ENCODE measurements at places on chromosomes 3 and 15. TPM values are rescaled to one million over a fixed set of nuclear protein-coding genes. Genes with fewer than 3 reads are reported as not detected.

DNA sequence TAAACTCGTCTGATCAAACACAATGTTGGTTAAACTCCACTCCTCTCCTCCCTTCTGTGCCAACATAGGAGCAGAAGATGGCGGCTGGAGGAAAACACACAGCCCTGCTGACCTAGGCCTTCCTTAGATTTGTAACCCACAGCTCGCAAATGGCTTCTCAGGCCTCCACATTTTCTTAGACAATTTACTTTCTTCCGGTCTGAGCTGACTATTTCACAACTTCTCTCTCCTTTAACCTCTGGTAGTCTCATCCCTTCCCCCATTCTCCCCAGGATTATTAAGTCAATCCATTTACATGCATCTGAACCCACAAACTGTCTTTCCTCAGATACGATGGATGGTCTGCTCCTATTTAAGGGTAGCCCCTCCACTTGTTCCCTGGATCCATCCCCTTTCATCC is 25.7 kb upstream of the ULK4 start:
- DNase-seq = no peak

DNA sequence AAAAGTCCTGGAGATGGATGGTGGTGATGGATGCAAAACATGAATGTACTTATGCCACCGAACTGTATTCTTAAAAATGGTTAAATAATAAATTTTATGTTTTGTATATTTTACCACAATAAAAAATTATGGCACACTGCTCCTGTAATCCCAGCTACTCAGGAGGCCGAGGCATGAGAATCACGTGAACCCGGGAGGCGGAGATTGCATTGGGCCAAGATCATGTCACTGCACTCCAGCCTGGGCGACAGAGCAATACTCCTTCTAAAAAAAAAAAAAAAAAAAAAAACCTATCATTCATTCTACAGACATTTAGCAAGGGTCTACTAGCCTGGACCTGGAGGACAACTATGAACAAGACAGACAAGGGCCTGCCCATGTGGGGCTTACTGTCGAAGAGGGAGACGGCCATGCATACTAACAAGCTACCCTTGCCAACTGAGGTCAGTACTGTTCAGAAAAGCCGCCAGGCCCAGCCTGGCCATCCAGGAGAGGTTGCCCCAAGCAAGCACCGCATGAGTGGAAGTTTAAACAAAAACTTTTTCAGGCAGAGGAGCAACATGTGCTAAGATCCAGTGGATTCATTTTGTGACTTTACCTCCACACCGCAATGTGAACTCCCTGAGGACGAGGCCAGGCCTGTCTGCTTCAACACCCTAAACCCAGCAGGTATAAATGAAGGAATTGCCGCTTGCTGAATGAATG is 2.8 kb upstream of the NEK4 start:
- no peak for DNase-seq

GRCh38 chr3:122123850-122124249 is 59.6 kb upstream of the CASR start:
- no peak for DNase-seq

DNA sequence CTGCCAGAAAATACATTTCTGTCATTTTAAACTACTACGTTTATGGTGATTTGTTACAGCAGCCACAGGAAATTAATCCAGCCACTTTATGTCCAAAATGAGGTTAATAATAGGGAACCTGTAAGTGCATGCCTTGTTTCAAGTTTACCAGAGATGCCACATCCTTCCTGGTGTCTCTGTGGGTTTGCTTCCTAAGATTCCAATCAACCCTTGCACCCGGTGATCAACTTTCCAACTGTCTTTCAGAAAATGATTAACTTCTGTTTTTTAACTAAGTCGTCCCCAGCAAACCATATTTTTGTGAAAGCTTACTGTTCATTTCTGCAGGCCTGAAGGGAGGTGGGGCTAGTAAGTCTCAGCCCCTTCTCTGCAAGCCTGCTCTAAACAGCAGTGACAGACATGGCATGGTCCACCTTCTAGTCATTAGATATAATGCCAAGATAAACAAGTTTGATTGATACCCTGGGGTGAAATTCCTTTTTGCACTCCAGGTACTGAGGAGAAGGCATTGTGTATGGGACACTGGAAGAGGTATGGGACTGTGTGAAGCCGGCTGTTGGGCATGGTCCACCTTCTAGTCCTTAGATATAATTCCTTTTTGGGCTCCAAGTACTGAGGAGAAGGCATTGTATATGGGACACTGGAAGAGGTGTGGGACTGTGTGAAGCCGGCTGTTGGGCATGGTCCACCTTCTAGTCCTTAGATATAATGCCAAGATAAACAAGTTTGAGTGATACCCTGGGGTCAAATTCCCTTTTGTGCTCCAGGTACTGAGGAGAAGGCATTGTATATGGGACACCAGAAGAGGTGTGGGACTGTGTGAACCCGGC is 11.1 kb upstream of the TMC3 start:
- DNase-seq = no peak

- no peak for DNase-seq
Observed at GRCh38 chr3:143429628-143430514, 310.3 kb downstream of the CHST2 start.

GRCh38 chr15:56160966-56161365 is 82.7 kb downstream of the RFX7 start:
- no peak for DNase-seq

DNA sequence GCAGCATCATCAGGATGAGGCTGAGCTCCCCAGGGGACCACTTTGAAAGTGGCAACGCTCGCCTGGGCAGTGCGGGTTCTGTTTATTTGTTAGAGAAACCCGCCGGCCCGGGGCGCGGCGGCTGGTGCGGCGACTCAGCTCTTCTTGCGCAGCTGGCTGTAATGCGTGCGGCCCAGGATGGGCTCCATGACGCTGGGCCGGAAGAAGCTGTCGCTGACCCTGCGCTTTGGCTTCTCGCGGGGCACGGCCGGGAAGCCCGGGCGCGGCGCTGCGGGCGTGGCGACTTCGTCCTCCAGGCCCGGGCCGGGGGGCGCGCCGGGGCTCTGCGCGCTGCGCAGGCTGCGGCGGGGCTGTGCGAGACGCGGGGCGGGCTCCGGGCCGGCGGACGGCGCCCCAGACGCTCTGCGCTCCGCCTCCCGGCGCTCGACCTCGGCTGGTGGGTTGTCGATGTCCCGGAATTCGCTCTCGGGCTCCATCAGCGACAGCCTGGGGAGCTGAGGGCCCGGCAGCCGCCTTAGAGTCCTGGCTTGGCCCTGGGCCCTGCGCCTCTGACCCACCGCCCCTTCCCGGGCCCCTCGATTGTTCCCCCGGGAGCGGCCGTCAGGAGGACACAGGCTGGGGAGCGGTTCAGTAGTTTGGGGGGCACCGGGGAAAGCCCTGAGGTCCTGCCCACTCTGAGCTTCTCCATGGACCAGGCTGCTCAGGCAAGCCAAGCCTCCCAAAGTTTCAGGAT is 10.3 kb upstream of the KIF7 start:
- DNase-seq = no peak

DNA sequence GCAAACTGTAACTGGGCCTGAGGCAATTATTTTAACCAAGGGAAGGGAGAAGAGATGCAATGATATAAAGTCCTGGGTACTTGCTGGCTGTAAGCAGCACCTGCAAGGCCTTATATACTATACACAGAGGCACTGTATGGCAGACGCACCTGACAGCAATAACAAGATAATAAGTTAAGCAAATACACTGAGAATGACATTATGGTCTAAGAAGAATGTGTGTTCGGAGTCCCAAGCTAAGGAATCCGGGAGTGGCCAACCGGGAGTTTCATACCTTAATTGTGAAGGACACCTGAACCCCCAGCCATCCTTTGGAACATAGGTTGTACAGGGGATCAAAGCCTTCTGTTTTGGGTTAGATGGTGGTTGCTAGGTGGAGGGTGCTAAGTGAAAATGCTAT is 13.7 kb downstream of the FAM240A start:
- DNase-seq = no peak

The CCRL2 gene
- polyA plus RNA-seq = 1.1 TPM

DNA sequence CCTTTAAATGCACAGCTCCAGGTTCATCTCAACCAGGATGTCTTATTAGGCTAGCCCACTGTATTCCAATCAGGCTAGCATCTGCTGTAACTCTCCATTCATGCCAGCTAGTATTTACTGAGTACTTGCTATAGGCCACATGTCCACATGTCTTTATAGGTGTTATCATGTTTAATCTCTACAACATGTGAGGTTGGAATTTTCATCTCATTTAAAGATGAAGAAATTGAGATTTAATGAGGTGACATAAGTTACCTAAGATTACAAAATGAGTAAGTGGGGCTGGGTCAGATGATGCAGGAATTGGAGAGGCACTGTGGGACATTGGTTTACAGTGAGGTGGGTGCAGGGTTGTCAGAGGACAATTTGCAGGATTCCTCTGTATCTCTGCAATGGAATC is 2.9 kb downstream of the IFT122 start:
- no peak for DNase-seq

The KAT2B gene
- polyA plus RNA-seq = 2.9 TPM

- no peak for DNase-seq
Observed at GRCh38 chr15:93042691-93043378, 46.2 kb downstream of the RGMA start.

DNA sequence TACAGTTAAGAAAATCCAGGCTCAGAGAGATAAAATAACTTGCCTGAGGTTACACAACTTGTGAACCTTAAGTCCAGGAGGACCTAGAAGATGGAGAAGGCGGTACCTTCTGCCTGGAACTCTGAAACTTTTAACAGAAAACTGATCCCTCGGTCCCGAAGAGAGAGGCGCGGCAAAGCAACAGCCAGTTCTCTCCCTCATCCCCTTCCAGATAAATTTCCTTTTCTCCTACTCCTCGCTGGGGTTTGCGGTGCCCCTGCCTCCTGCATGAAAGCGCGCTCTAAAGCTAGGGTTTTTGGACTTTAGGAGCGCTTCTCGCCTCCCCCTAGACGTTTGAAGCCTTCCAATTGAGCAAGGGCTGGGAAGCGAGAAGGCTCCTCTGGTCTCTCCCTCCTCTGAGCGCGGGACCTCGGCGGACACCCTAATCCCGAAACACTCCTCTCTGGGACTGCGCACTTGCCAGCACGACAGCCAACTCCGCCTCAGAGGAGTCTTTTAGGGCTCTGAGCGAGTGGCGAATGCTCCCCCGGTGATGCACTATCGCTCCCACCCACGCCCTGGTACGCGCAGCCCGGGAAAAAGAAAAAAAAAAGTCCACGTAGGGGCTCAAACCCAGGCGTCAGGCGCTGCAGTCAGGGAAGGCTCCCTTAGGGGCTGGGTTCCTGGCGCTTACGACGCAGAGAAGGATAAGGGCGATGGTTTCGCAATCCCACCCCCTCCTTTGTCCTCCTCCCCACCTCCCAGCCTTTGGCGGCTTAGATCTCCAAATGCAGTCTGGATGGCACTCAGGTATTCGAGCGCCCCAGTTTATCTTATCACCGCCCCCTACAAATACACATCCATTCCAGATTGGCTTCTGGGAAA is 7.9 kb upstream of the EOMES start:
- DNase-seq = no peak

DNA sequence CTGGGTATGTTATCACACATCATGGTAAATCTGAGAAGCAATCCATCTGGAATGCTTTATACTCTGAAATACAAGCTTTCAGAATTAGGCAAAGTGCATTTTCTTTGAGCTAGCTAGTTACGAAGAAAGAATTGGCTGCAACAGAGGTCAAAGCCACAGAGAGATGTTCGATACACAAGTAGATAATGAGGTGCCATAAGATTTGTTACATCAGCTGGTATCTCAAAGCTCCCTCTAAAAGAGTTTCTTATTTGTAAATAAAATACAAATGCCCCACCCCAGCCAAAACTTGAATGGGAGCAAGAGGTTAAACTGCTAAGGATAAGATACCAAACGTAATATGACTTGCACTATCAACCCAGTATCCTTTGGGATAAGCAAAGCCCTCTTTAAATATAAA is 84.0 kb upstream of the SLCO3A1 start:
- no peak for DNase-seq

DNA sequence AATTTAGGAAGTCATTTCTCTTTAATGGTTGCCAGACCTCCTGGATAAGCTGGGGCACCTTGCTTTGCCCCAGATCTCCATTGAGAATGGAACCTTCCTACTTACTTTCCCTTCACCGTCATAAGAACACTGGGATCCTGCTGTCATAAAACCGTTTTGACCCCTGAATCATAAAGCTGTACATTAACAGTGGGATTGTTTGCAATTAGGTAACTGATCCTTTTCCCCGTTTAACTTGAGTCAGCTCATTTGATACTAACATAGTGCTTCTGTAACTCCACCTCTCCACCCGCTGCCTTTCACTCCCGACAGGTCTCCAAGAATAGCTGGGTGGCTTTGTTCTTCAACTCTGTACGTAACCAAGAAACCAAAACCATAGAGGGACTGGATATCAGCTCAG is 308.2 kb upstream of the WNT5A start:
- no peak for DNase-seq

DNA sequence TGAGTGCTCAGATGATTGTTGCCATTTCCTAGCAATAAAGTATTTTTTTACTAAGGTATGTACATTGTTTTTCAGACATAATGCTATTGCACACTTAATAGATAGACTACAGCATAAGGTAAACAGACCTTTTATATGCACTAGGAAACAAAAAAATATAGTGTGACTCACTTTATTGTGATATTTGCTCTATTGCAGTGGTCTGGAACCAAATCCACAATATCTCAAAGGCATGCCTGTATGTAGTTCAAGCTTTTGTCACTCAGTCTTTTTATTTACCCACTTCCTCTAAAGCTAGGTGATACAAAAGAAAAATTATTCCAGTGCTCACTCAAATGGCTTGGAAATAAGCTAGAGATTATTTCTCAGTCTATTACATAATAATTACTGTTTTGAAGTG is 209.9 kb upstream of the VEPH1 start:
- DNase-seq = no peak

GRCh38 chr3:138023754-138024153 is 13.8 kb downstream of the CLDN18 start:
- no peak for DNase-seq

GRCh38 chr3:127374086-127375010 is 86.5 kb upstream of the PRR20G start:
- DNase-seq = no peak

Measured in naive thymus-derived CD8-positive, alpha-beta T cell (primary cell).